Activated CD4-positive, alpha-beta T cell treated with anti-CD3 and anti-CD28 coated beads, Interleukin-2, amount 10 ng/mL, durations not matched to agents 24 days and 14 days (primary cell): ENCODE measurements at places on chromosomes 1 and 21.

- DNase-seq = no peak
These were observed 25.4 kb downstream of the UMODL1 start for GRCh38 chr21:42096566-42096965.

DNA sequence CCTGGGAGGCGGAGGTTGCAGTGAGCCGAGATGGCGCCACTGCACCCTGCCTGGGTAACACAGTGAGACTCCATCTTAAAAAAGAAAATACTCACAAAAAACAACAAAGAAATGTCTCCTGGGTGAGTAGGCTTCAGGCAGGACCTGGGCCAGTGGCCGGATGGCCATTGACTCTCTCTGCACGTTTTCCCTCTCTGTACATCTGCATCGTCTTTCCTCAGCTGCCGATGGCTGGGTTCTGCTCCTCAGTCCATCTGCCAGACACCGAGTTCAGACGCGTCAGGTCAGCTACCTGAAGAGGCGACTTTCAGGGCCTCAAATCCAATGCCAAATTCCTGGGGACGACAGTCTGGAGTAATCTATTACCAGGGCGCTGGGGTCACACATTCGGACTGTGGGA lies 199.3 kb downstream of the CAMTA1 start:
- DNase-seq = no peak

GRCh38 chr1:54493608-54494007 lies 54.4 kb upstream of the ACOT11 start:
- no peak for DNase-seq

DNA sequence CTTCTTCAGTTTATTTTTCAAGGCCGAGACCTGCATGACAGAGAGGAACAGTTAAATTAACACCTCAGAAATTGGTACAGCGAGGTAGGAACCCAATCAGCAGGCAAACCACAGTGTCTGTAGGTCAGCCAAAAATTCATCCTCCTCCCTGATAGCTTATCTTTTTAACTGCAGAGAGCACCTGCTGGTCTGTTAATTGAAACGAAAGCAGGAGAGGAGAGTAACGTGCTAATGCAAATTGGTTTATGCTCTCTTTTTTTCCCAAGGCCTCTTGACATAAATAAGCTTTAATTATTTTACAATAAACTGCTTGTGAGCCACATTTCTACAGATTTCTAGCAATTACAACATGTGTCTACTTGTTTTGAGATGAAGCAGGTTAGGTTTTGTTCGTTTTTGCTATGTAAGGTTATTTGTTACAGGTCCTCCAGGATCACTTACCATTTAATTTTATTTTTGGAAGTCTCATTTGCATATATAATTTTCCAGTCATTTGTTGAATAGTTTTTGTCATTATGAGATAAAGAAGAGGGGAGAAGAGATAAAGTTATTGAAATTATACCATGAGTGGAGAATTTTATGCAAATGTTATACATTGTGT lies 179.9 kb downstream of the DENND1B start:
- no peak for DNase-seq

- no peak for DNase-seq
These were observed 104.4 kb upstream of the VANGL1 start for GRCh38 chr1:115537415-115537814.

GRCh38 chr1:225962440-225962975 lies 21.5 kb upstream of the LEFTY2 start:
- DNase-seq = peak; percentile 87

GRCh38 chr1:7712731-7713323 lies 58.3 kb upstream of the VAMP3 start:
- DNase-seq = no peak

GRCh38 chr21:32389337-32390015 lies 3.3 kb downstream of the URB1 start:
- DNase-seq = no peak
